ENCODE measurements at places on chromosomes 6 and 20.
A peak's percentile ranks its signal among the peaks of the same experiment; 100 is the strongest.

DNA sequence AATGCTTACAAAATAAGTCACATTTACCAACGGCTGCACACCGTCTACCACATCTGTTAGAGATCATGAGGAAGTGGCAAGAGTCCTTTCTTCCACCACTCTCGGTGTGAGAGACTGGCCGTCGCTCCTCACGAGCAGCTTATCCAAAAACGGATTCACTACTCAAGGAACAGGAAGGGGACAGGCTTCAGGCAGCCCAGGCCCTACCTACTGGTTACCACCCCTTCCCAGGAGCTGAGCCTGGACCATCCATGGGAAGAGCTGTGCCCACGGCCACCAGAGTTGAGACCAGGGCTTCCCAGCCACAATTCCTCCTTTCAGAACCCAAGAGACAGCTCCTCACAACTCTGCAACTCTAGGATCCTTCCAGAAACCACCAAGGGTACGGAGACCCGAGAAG lies 37.0 kb downstream of the FOXF2 start:
- no peak for DNase-seq

DNA sequence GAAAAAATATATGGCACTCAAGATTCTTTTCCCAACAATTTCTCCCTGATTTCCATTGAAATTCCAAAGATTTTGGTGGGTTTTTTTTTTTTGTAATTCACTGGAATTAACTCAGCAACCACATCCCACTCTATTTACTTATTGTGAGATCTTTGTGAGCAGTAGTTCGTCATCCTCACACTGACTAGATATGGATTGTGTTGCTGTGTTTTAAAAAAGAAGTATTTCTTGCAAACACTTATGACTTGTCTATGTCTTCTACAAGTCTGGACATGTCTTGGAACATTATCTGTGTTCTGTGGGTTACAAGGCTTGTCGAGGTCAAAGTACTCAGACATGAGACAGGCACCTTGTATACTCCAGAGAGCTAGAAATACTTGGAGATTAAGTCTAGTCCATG lies 7.3 kb upstream of the TENT5A start:
- no peak for DNase-seq

DNA sequence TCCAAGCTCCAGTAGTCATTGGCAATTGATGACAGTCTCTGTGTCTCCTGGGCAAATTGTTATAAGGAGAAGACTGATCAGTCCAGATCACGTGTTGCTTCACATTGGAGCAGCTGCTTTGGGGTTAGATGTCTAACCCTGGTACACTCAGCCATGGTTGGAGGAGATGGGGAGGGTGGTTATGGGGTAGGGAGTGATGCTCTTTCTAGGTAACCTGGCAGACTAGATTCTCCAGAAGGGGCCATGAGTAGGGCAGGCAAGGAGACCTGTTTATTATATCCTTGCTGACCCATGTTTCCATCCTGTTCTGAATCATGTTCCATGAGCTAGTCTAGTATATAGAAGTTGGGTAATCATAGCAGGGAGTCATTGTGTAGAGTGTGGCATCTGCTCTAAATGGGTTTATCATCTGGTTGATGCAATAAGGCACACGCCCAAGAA lies 50.8 kb upstream of the BACH2 start:
- DNase-seq = no peak

DNA sequence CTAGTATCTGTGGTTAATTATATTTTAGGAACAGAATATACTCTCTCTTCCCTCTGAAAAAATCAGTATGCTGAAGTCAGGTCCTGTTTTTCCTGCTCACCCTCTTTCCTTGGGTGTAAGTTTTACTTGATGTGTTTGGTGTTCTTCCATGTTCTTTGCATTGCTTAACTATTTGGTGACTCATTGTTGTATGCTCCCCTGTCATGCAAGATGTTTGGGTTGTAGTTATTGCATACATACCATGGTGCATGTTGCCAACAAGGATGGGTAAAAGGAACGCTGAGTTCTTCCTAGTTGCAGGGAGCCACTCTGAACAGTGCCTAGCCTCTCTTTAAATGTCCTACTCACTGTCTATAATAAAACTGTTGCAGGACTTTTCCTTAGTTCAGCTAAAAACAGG lies 207.9 kb upstream of the LAMP5 start:
- DNase-seq = no peak

- DNase-seq = no peak
These were observed 63.4 kb downstream of the LRRC1 start for GRCh38 chr6:53858196-53858595.

DNA sequence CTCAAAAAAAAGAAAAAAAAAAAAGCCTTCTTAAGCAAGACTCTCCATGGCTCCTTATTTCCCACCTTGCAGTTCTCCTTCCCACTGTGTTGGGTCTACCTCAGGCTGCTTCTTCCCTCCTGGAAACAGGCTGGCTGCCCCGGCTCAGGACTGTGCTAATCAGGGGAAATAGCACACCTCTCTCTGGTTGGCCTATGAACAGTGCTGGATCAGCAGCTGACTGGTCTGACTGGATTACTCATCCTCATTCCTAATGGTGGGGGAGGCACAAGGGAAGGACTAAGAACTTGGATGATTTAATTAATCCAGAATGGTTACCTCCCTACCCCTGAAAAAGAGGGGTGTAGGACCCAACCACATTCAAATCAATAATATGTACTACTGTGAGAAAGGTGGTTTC lies 3.9 kb upstream of the SRSF3 start:
- no peak for DNase-seq

DNA sequence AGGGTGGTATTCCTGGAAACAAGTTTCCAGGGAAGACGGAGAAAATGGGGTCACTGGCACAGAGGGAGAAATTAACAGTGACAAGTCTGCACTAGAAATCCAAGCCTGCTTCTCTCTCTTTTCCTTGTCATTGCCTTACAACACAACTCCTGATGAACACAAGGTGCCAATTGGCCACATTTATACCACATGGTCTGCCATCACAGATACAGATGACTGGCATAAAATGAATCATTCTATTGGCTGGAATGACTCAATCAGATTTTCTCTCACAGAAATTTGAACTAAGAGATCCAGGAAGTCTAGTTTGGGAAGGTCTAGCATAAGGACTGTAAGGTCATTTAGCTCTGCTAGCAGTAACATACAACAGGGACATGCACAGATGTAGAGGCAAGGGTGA lies 190.3 kb downstream of the LINC00237 start:
- DNase-seq = no peak

DNA sequence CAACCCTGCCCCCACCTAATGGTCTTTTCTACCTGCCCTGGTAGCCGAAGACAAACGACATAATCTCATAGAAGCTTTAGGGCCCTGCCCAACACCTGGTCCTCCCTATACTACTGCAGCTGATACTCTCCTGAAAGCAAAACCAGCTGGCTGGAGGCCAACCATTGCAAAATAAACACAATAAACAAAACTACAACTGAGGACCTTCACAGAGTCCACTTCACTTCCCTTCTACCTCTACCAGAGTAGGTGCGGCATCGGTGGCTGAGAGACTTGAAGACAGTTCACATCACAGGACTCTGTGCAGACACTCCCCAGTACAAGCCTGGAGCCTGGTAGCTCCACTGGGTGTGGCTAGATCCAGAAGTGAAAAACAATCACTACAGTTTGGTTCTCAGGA lies 476.2 kb downstream of the MMUT start:
- no peak for DNase-seq

GRCh38 chr6:13673825-13674444 lies 37.7 kb downstream of the RANBP9 start:
- DNase-seq = no peak

- DNase-seq = no peak
These were observed 15.9 kb downstream of the AGPAT4 start for GRCh38 chr6:161257793-161258457.

DNA sequence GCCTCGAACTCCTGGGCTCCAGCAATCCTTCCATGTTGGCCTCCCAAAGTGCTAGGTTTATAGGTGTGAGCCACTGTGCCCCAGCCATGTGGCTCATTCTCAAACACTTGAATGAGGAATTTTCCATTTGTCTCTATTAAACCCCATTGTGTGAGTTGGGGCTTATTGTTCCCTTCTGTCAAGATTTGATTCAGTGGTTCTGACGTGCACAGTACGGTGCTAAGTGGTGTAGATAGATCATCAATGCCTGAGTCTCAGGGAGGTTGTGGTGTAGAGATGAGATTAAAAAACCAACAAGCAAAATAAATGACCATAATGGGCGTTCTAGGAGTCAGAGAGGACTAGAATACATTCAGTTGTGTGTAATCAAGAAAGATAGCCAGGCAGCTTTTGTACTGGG lies 335.6 kb downstream of the PRL start:
- DNase-seq = no peak

- no peak for DNase-seq
These were observed 82.6 kb downstream of the SLC24A3 start for GRCh38 chr20:19295076-19295475.

GRCh38 chr6:144580771-144581170 lies 295.6 kb downstream of the UTRN start:
- DNase-seq = no peak

DNA sequence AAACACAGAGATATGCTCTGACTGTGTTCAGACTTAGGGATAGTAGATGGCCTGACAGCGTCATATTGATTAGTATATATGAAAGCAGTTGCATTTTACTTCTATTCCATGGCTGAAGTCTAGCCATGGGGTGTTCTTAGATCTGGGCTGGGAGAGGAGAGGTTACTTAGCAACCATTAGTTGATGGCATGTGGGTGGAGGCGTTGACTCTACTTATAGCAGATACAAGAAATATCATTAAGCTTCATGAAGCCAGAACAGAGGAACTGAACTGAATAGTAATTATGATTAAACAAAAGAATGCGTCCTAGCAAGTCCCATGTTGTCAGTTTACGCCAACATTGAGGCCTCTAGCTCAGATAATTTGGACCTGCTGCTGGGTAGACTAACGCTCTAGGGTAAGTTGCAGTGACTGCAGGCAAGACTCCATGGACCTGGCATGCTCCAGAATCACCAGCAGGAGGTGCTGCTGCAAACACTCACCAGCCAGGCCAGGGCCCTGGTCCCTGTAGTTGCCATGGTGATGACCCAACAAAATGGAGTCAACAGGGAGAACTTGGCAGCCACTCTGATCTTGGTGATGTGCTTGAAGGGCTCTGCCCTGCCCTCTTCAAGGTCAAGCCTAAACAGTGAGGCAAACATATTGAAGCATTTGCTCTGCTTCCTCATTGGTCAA lies 477.3 kb downstream of the PREX1 start:
- no peak for DNase-seq

GRCh38 chr6:30884521-30885480 lies 482 bp downstream of the DDR1 start:
- no peak for DNase-seq

GRCh38 chr20:52131048-52131643 lies 60.4 kb downstream of the ZFP64 start:
- DNase-seq = no peak

GRCh38 chr20:44698351-44698750 lies 16.8 kb upstream of the CCN5 start:
- DNase-seq = no peak

- no peak for DNase-seq
These were observed 3.0 kb upstream of the IL17A start for GRCh38 chr6:52183131-52183713.

- no peak for DNase-seq
These were observed 232.7 kb downstream of the HIVEP2 start for GRCh38 chr6:142712231-142712630.

DNA sequence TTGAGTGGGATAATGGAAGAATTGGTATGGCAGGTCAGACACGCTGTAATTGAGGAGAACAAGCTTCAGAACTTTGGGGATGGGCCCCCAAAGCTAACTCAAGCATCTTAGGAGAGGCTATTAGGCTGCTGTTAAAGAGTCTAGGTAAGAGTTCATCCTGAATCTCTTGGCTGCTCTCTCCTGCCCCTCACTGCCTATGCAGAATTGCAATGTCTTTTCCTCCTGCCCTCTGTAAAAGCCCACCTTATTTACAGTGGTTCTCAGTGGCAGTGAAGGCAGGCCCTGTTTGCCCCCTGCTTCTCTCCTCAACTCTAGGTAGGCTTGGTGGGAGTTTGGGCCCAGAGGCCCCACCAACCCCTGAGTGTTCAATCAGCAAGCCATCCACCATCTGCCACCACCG lies 55.0 kb downstream of the LYRM2 start:
- no peak for DNase-seq

DNA sequence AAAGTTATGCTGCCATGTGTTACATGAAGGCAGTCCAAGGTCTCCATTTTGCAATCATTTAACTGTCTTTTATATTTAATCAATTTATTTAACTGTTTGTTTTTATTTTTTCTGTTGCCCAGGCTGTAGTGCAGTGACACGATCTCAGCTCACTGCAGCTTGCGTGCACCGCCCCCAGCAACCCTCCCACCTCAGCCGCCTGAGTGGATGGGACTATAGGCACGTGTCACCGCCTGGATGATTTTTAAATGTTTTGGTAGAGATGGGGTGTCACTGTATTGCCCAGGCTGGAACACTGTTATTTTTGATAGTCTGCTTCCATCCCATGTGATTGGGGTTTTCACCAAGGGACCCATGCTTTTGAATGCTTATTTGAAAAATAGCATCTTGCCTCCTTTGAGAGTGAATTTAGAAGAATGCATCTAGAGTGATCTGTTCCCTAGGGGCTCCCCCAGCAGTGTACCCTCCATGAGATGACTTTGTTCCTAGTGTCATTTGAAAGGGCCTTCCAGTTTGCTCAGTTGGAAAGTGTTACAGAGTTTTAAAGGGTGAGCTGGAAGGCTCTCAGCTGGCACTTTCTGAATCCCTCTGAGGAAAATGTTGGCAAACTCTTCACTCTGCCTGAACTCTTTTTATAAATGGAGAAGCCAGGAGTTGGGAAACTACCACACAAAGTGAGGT lies 143.4 kb downstream of the JARID2 start:
- no peak for DNase-seq

DNA sequence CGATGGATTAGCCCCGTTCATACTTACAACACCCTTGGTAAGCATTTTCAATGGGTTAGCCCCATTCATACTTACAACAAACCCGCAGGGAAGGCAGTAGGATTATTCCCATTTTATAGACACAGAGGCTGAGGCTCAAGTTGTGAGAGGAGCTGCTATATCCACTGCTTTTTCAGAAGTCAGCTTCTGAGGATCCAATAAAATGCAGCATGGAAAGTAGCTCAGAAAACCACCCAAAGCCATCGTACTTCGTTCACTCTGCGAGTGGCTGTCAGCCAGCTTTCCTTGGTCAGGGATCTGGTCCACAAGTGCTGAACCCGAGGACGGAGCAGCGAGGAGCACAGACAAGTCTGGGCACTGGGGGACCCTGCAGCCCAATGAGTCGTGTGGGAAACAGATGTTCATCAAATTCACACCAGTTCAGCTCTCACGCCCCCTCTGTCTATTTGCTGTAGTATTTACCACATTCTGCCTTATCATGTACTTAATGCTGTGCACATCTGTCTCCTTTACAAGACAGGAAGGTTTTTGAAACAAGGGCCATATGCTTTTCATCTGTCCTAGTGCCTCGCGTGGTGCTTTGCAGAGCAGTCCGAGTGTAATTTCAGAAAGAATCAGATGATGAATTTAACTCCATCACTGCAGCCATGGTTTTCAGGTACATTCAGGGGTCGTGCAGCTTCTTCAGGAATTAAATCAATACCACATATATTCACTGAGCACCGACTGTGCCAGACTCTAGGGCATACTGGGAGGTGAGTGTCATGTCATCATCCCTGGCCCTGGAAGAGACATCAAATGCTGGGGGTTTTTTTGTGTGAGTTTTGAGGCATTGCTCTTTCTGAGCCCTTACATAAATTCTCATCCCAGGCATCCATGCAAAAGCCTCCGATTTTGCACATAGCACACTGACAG lies 256.9 kb downstream of the CDH26 start:
- DNase-seq = no peak

GRCh38 chr6:4017058-4017739 lies 61.7 kb downstream of the FAM217A start:
- DNase-seq = no peak

GRCh38 chr20:8909596-8909995 lies 159.3 kb upstream of the PLCB4 start:
- no peak for DNase-seq

- DNase-seq = peak; percentile 87
These were observed at the start of gene MTCL3 for GRCh38 chr6:127518710-127519468. Gene MTCL3 (minus strand): TSS chr6:127519335.

Measured in NCI-H2081 treated with DMSO at 0.1 percent for 48 hours (cell line).